ENCODE measurements at places on chromosomes 2 and 18.

DNA sequence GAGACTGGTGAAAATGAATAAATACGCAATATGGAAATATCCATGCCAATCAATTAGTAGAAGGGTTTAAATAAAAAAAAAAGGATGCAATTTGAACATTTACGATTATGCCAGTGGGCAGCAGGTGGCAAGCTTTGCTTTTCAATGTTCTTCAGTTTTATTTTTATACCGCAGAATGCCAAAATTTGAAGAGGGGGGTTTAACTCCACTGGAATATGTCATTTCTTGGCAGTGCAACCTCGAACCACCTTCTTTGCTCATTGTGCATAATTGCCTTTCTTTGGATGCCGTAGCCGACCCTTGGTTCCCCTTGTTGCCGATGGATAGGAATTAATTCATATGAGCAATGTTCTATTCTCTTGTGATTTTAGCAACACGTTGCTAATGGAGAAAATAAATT, 88.0 kb downstream of the LTBP1 start:
- DNase-seq, result no peak

DNA sequence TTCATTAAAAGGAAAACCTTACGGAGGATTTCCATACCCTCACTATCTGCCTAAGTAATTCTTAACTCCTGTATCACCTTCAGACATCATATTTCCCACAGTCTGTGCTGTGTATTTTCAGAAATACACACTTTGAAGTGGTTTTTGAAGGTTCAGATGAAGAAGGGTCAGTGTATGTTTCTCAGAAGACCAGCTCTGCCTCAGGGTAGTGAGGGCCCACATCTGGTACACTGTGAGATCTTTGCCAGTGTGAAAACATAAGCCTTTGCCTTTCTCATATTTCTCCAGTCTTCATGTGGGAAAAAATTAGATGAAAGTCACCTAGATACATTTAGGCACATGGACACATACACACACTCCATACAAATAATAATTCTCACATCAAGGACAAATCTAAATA, 408.4 kb downstream of the RIT2 start:
- DNase-seq, result no peak

- no peak for DNase-seq
These were observed 244.1 kb upstream of the TNP1 start for GRCh38 chr2:217103752-217104545.

- DNase-seq, result no peak
These were observed 460.1 kb downstream of the NR4A2 start for GRCh38 chr2:155872396-155872795.

GRCh38 chr2:42890791-42891355, 98.5 kb upstream of the HAAO start:
- no peak for DNase-seq

DNA sequence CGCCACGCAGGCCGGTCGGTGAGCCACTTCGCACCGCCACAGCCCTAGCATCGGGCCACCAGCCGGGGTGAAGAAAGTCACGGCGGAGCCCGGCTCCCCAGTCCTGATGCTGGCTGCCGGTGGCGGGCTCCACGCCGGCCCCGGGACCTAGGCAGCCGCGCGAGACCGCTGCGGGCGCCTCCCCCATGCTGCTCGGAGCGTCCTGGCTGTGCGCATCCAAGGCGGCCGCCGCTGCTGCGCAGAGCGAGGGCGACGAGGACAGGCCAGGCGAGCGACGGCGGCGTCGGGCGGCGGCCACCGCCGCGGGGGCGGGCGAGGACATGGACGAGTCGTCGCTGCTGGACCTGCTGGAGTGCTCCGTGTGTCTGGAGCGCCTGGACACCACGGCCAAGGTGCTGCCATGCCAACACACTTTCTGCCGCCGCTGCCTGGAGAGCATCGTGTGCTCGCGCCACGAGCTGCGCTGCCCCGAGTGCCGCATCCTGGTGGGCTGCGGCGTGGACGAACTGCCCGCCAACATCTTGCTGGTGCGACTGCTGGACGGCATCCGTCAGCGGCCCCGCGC, 433 bp downstream of the SH3RF3 start:
- DNase-seq, result peak; percentile 31

GRCh38 chr2:95231723-95232122, 24.4 kb downstream of the ZNF892 start:
- peak; percentile 55 for DNase-seq

- DNase-seq, result no peak
These were observed 1.2 kb upstream of the SMCHD1 start for GRCh38 chr18:2654169-2654927.

DNA sequence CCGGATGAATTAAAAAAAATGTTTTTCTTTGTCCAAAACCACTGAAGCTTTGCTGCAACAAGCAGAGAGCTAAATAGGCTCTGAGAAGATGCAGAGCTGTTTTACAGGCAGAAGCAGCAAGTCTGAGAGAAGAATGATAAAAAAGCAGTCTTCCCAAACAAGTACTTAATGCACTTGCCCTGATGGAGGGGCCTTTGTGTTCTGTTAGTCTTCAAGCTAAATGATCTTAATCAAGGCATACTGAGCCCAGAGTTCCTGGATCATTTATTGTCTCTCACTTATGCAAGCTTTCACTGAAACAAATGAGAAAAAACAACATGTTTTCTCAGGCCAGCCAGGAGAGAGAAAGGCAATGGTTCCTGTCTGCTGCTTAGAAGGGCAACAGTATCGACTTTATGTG, 152.5 kb downstream of the CLIP4 start:
- no peak for DNase-seq

- DNase-seq, result no peak
These were observed 271.8 kb upstream of the FANCL start for GRCh38 chr2:58512878-58513277.

DNA sequence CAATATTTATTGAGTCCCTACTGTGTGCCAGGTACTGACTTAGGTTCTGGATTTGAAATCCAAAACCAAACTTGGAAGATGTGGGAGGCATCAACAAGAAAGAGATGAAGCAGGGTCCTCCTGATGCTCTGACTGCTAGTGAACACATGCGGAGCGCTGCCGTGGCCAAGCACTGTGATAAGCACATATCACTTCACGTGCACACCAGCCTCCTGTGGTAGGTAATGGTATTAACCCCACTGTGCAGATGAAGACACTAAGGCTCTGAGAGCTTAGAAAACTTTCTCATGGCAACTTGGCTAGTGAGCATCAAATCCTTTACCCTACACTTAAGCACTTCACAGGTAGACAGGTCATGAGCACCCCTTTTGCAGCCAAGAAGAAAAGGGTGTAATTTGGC, 216.1 kb downstream of the HAUS1 start:
- no peak for DNase-seq

GRCh38 chr18:49582579-49582978, 20.7 kb downstream of the LIPG start:
- DNase-seq, result no peak

GRCh38 chr2:29590211-29590610, 331.2 kb downstream of the ALK start:
- no peak for DNase-seq

DNA sequence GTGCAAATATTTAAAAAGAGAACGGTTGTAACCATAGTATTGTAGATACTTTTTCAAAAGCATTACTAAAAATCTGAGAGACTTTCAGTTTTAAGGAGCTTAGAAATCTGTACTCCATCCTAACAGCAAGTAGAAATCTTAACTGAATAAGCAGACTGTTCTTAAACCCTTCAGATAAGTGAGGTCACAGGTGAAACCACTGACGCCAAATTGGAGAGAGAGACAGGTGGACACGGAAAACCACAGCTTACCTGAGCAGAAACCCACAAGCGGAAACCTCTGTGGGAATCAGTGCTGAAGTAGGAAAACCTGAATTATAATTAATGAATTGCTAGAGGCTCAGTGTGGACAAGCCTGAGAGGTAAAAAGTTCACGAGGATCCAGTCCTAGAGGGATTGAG, 959.4 kb upstream of the CELF4 start:
- DNase-seq, result no peak

GRCh38 chr18:46910856-46911255, 6.5 kb downstream of the PIAS2 start:
- DNase-seq, result no peak

DNA sequence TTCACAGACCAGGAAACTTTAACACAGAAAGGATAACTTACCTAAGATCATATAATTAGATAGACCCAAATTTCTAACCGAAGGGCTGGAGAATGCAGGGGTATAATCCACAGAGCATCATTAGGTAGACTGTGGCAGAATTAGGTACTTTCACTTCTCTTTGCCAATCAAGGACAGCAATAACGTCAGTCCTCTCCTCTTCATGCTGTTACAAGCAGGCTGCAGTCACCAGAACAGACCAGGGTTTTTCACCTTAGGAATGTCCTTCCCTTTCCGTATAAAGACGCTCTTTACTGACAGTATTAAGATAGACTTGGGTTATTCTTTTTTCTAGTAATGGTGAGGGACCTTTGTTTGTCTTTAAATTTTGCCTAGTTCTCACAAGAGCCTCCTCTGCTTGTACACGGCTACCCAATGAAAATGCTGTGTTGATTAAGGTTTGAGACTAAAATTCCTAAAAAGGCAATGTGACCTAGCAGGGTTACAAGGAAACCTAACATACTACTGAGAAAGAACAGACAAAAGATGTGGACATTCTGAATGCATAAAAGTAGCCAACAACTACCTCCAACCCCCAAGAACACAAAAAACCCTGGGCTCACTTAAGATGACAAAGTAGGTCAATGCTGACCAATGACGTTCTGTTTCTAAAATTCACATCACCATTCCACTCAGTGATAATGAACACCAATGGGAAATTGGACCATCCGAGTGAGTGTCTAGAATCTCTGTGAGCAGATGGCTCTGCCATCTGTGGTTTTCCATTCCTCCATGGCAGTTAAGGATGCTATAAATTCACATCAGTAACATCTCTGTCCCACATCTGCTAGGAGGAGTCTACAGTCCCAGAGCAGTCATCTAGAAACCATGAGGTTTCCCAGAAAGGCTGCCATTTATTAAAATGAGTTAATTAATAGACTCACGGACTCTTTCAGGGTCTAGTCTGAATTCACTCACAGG, 2.1 kb downstream of the PDIA6 start:
- DNase-seq, result no peak

GRCh38 chr2:104863468-104864279, 9.8 kb downstream of the POU3F3 start:
- no peak for DNase-seq

DNA sequence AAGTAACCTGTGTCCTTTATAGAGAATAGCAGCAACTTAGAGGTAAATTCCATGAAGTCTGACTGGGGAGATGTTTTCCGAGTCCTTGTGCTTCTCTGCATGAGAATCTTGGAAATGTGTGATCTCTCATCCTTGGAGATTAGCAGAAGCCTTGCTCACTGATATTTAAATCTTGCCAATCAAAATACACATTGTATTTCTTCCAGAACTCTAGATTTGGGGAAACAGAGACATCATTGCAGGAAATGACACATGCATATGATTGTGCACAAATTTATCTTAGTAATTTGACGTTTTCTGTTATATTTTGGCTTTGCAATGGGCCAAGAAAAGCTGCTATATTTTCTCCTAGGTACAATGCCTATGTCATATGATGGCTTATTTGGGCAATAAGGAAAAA, 182.6 kb downstream of the ZNF804A start:
- DNase-seq, result no peak

DNA sequence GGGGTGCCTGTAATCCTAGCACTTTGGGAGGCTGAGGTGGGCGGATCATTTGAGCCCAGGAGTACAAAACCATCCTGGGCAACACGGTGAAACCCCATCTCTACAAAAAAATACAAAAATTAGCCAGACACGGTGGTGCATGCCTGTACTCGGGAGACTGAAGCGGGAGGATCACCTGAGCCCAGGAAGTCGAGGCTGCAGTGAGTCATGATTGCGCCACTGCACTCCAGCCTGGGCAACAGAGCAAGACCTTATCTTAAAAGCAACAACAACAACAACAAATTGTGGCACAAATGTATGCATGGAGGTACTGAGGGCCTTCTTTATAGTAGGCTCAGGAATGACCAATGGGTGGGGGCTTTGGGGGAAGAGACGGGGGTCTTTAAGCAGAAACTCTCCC, 38.5 kb downstream of the HPCAL1 start:
- no peak for DNase-seq

- DNase-seq, result no peak
These were observed 31.4 kb downstream of the LGALSL start for GRCh38 chr2:64485331-64485730.

DNA sequence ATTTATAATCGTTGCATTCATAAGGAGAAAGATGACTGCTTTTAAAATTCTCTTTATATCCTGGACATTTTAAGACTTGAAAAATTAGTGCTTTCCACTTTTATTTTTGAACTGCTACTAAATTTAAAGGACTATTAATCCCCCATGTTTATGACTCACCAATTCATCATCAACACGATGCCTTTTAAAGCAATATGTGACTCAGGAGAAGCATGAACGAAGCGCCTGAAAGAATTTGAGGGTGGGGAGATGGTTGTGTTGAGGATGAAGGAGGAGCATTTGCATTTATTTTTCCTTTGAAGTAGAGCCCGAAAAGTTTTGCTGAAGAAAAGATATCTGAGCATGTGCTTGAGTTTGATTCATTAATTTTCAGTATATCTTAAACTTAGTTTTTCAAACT, 192.2 kb upstream of the LRRTM1 start:
- DNase-seq, result no peak

- no peak for DNase-seq
These were observed 1.5 kb upstream of the RRM2 start for GRCh38 chr2:10120877-10121574.
